ENCODE measurements at places on chromosomes 6 and 20.

DNA sequence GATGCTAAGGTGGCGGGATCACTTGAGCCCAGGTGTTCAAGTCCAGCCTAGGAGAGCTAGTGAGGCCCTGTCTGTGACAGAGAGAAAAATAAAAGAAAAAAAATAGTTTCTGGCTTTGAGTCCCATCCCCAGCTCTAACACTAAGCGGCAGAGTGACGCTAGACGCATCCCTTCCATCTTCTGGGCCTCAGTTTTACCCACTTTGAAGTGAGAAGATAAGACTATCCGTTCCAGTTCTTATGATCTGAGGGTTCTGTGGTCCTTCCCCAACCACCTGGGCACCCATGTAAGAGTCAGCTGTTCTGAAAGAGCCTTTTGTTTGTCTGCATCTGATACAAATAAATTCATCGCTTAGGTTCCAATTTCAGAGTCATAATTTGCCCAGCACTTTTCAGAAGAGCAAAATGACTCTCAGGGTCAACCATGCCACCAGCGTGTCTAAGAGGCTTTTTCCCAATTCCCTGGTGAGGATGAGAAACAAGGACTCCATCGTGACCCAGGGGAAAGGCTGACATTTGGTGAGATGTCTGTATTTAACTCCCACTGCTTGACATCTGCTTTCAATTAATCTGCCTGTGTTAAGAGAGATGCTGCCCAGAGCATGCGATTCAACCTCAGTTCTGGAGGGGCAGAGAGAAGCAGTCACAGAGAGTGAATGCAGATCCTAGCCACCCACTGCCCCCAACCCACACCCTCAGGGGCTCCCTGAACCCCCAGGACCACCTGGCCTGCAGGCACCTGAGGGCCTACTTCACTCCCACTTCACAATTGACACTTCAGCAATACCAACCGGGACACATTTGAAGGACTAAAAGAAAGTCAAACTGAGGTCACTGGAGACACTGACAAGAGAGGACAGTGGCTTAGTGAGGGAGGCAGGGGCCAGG lies 131.6 kb upstream of the TOP1 start:
- DNase-seq, result no peak

DNA sequence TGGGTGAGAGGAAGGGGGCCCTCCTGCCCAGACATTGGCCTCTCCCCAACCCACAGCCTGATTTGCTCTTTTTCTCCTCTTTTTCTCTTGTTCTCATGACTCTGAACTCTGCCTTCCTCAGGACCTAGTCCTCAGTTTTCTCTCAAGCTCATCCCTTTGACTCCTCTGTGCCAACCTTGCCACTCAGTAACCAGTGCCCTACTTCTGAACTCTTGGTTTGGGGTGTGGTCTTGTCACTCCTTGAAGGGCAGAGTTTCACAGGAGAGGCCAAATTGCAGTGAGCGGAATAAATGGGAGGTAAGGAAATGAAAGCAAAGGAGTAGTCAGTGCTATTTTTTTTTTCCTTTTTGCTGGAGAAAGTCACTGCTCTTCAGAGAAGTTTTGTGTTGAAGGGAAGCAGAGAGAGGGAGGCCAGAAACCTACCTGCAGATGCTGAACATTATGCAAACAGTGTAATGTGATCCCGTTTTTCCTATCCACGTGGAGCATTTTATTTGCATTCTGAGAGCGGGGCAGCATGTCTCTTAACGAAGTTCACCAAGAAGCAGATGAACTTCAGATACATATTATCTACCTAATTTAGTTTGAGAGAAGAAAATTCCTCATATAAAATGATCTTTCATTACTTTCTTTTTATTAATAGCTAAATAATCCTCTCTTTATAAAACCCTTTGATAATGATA lies 26.9 kb downstream of the CFAP61 start:
- DNase-seq, result no peak

- DNase-seq, result no peak
Observed at GRCh38 chr20:45247865-45248264, 6.5 kb downstream of the SLPI start.

- DNase-seq, result no peak
Observed at GRCh38 chr6:26385734-26386125, 2.8 kb downstream of the BTN2A2 start.

- no peak for DNase-seq
Observed at GRCh38 chr6:90493332-90493731, 93.5 kb downstream of the MAP3K7 start.

DNA sequence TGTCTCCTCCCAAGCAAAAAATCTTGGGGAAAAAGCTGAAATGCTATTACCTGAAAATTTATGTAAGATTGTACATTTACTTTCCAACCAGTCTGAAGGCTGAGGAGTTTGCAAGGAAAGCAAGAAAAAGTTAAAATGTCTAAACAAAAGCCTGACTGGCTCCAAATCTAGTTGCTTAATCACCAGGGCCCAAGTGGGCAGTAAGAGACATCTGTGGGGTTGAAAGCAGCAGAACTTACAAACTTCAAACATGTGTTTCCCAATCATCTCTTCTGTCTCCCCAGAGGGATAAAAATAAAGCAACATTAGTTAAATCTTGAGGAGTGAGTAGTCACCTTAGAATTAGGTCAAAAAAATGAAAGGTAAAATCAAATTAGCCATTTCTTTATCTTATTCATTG lies 98.6 kb downstream of the OGFRL1 start:
- DNase-seq, result no peak

DNA sequence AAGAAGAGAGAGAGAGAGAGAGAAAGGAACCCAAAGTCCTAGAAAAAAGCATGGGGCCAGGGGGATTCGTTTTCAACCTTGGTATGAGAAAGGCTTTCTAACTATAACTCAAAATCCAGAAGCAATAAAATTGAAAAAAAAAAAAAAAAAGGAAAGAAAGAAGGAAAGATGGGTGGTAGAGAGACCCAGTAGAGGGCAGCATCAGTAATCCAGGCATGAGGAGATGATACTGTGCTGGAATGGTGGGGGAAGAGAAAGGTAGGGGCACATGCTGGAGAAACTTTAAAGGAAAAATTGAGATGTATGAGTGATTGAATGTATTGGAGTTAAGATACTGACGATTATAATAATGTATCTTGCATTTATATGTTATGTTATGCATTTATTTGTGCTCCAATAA lies 1040.7 kb upstream of the FLRT3 start:
- DNase-seq, result no peak

- DNase-seq, result no peak
Observed at GRCh38 chr20:25042531-25043498, 15.1 kb downstream of the ACSS1 start.

- DNase-seq, result no peak
Observed at GRCh38 chr6:53985366-53985765, 125.9 kb upstream of the MLIP start.

- no peak for DNase-seq
Observed at GRCh38 chr20:43389211-43389610, 68.5 kb upstream of the SRSF6 start.

GRCh38 chr20:4782378-4782772 lies 60.7 kb downstream of the PRND start:
- DNase-seq, result no peak

Measured in SW 1271 (cell line).